IMR-90 (cell line): ENCODE measurements at places on chromosomes 16 and 17. TPM values are rescaled to one million over a fixed set of nuclear protein-coding genes. Genes with fewer than 3 reads are reported as not detected.

DNA sequence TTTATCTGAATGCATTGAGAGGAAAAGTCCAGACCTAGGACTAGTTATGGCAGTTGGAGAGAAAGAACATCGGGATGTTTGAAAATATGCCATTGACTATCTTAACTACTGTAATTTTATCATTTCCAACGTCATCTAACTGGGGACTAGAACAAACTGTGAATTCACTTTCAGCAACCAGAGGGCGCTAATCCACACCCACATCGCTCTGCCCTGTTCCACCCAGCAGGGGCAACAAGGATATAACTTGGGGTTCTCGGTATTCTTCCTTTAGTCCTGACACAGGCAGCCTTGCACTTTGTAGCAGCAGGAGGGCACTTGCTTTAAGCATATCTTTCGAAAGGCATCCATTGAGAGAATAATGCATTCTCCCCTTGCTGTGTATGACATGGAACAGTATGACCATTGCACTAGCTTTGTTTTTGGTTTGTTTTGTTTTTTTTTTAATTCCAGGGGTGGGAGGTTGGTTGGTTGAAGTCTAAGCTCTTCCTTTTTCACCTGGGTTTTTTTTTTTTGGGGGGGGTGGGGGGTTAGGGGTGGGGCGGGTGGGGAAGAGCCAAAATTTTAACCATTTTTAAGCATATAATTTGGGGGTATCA is 31.5 kb downstream of the SIAH1 start:
- peak; percentile 75 for DNase-seq
- H3K4me3 ChIP-seq = no peak overlapping the region
- no peak overlapping the region for H3K27ac ChIP-seq
- peaks cover 33% of the 10 kb centered on the region for H3K36me3 ChIP-seq

GRCh38 chr17:53032861-53033271 is 789.9 kb upstream of the KIF2B start:
- DNase-seq = peak; percentile 0
- no peak overlapping the region for H3K27ac ChIP-seq
- H3K4me3 ChIP-seq = no peak overlapping the region
- H3K27me3 ChIP-seq = no peaks in the 10 kb centered on the region
- H3K4me1 ChIP-seq = no peaks in the 10 kb centered on the region

DNA sequence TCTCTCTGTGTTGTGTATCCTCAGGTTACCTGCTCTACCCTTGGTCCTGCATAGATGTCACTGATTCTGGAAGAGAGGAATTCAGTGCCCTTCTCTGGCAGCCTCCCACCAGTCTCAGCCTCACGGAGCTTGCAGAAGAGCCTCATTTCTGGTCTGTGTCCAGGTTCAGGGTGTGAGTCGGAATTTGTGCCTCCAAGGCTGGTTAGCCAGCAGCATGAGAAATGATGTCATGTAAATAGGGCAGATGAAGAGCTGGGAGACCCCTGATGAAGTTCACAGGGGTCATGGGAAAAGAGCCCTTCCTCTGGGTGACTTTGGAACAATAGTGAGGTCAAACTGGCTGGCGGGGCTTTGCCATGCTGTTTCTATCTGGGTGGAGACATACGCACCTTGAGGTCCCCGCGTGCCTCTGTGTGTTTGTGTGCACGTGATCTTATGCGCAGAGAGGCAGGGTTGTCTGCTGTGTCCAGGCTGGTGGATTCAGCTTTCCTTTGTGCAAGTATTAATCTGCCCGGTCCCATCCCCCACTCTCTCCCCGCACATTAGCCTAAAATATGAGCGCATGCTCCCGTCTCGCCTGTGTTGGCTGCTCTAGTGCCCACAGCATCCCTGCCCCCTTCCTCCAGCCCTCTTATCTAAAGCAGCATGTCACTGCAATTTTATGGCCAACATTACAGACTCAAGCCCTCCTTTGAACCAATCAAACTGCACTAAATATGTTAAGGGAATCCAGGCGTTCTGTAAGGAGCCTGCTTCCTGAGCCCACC is 256.3 kb upstream of the ZFHX3 start:
- no peaks in the 10 kb centered on the region for H3K36me3 ChIP-seq
- H3K27ac ChIP-seq = no peak overlapping the region
- no peak for DNase-seq
- H3K4me3 ChIP-seq = no peak overlapping the region
- H3K27me3 ChIP-seq = no peaks in the 10 kb centered on the region; the same call in 1 of the 2 replicates
- no peaks in the 10 kb centered on the region for H3K4me1 ChIP-seq

GRCh38 chr17:13947499-13947898 is 121.8 kb upstream of the COX10 start:
- H3K4me3 ChIP-seq = no peak overlapping the region
- H3K36me3 ChIP-seq = no peaks in the 10 kb centered on the region
- no peaks in the 10 kb centered on the region for H3K27me3 ChIP-seq
- no peaks in the 10 kb centered on the region for H3K4me1 ChIP-seq

DNA sequence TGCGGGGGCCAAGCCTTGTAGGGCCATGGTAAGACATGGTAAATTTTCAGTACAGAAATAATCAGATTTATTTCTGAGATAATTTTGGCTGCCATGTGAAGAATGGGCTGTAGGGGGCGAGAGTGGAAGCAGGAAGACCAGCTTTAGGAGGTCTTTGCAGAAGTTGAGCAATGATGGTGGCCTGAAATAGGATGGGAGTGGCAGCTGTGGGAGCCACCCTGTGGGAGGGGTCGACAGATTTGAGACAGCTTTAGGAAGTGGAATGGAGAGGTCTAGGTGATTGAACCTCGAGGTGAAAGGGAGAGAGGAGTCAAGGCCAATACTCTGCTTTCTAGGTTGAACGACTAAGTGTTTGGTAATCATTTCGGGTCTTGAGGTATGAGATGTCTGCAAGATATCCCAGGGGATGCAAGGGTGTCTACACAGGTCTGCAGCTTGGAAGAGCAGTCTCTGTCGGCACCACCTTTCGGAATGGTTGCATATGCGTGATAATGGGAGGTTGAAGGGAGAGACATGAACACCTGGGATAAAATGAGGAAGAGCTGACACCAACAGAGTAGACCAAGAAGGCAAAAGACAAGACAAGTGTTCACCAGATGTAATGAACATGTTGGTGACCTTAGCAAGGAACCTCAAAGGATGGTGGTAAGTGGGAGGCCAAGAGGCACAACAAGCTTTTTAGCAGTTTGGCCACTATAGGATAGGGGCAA is 4.2 kb upstream of the ATXN7L3 start:
- peaks cover 19% of the 10 kb centered on the region for H3K4me1 ChIP-seq
- no peak overlapping the region for H3K27ac ChIP-seq
- no peak overlapping the region for H3K4me3 ChIP-seq
- H3K27me3 ChIP-seq = no peaks in the 10 kb centered on the region
- DNase-seq = peak; percentile 31

Gene FBXO39
- polyA plus RNA-seq = not detected in 2 replicates
